ENCODE measurements at places on chromosomes 12 and 14. TPM values are rescaled to one million over a fixed set of nuclear protein-coding genes. Genes with fewer than 3 reads are reported as not detected.

Gene SIX6
- not detected for total RNA-seq

Gene CNTN1
- total RNA-seq, result 59.8 TPM

Gene POTEG
- not detected for total RNA-seq

Gene FERMT2
- 55.8 TPM for total RNA-seq

Gene DPF3
- 0.16 TPM for total RNA-seq

Gene RPL10L
- not detected for total RNA-seq

Gene LACRT
- total RNA-seq, result not detected

Gene KLRC2
- 1.7 TPM for total RNA-seq

Gene EML5
- total RNA-seq, result 0.40 TPM

Gene AKAP5
- total RNA-seq, result 0.41 TPM

Gene GPR68
- 0.24 TPM for total RNA-seq

Gene FOXG1
- 0.25 TPM for total RNA-seq

Gene STYK1
- total RNA-seq, result 0.11 TPM

Gene DTX1
- 0.26 TPM for total RNA-seq

Gene P2RX4
- total RNA-seq, result 18.4 TPM

Gene MYF6
- total RNA-seq, result not detected

Gene OAS2
- 0.08 TPM for total RNA-seq

Gene LRFN5
- total RNA-seq, result not detected

Gene RTN1
- 0.03 TPM for total RNA-seq
